Esophagus mucosa (tissue), 1 donor: ENCODE measurements at places on chromosomes 6 and 20. TPM values are rescaled to one million over a fixed set of nuclear protein-coding genes. Genes with fewer than 3 reads are reported as not detected.
A peak's percentile ranks its signal among the peaks of the same experiment; 100 is the strongest.

DNA sequence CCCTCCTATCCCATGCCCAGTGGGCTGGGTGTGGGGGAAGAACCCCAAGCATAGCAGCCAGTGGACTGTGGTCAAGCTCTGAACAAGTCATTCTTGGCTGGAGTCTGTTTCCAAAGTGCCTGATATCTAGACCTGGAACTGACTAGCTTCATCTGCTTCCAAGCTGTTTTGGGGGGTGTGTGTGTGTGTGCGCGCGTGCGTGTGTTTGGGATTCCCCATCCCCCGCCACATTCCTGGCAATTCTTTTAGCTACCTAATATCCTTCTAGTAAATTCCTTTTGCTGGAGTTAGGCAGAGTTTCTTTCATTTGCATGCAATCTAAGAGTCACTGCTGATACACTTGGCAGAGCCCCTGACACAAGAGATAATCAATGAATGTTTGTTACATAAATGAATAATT, 7.8 kb downstream of the PAK5 start:
- no peak for ATAC-seq

DNA sequence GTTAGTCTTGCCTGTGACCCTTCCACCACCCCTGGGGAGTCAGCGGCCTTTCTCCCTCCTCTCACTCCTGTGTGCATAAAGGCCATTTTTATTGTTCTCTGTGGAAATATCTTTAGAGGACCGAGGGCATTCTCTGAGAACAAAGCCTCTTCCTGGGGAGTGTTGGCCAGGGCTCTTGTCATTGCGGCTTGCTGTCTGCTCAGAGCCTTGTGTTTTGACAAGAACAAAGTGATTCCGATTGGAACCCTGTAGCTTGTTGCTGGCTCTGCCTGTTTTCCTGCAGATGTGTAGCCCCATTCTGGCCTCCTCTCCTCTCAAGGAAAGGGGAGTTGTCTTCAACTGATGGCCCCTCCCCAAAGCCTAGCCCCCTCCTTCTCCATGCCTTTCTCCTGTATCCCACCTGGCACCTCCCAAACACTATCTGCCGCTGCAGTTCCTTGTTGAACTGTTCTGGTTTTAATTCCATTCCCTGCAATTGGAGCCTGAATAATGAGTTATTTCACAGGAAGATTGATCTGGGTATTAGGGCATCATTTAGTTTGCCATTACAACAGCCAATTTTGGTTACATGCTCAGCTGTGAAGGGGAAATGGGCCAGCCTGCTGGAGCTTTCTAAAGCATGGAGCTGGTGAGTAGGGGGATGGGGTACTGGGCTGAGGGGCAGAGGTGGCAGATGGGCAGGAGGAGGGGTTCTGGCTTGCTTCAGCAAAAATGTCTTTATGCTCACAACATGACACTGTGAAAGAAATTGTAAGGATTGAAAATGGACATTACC, 252.5 kb downstream of the LRFN2 start:
- ATAC-seq = no peak

GRCh38 chr6:6629402-6629801, 40.9 kb downstream of the LY86 start:
- no peak for ATAC-seq

DNA sequence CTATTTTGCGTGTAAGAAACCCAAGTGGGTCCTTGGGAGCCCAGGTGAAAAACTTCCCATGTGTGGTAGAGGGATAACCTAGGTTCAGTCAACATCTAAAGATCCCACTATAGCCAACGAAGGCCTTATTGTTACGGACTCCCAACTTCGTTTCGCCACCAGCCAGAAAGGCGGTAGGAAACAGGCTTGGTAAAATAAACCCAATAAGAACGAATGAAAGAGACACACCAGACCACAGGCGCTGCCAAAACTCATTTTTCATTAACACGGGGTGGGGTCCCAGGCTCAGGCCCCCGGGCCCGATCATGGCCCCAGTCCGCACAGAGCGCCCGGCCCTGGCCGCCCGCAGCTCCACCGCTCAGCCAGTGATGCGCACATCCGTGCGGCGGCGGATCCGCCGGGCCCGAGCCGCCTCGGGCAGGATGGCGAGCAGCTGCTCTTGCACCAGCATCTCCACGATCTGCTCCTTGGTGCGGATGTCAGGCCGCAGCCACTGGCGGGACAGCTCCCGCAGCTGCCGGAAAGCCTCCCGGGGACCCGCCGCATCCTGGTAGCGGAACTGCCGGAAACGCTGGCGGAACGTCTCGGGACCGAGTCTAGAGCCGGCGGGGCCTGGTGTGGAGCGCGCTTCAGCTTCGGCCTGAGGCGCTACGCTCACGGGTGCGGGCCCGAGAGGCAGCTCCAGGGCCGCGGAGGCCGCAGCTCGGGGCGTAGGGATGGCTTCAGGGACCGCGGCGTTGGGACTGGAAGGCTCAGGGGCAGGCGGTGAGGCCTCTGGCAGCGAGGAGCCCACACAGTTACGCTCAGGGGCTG, 709 bp downstream of the SCAND1 start:
- ATAC-seq = peak; percentile 45

DNA sequence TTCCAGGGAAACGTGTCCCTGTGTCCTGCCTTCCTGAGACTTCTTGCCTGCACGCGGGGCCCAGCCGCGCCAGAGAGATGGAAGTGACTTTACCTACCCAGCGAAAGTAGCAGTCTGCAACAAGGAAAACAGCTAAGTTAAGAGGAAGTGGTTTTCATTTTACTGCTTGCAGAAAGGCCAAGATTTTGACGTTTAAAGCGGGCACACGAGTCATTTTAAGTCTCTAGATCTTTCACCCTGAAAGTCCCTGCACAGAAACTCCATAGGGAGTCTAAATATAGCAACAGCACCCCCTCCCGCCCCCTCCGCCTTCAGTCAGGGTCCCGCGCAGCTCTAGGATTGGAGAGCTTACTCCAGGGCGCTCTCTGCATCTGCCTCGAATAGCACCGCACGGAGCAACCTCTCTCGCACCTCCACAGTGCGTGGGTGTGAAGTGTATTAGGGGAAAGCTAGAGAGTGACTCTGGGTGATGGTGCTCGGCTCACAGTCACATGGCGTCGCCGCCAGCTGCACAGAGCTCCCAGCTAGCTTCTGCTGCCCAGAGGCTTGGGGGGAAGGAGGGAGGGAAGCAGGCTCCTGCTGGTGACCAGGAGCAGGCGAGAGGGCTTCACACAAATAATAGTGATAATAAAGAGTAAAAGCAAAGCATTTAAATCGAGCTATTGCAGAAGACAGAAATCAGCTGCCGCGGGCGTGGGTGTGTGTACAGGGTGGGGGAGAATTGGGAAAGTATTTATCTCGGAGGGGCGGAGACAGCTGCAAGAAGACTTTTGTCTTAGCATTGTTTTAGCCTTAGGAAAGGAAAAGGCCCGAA, 1.8 kb upstream of the KCNQ5 start:
- peak; percentile 42 for ATAC-seq

DNA sequence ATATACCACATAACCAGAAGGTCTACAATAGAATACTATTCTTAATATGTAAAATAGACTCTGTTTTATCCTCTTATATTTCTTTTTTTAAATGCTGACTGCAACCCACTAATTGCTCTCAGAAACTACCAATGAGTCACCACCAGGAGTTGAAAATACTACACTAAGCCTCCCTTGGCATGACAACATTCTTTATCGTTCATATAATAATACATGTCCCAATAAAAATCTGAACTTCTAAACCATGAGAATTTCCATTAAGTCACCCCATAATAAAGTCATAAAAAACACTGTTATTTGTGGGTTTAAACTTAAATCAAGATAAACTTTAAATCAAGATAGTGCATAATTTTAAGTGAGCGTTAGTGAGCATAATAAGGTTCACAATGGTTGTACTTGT, 4.2 kb downstream of the HACE1 start:
- ATAC-seq = no peak

DNA sequence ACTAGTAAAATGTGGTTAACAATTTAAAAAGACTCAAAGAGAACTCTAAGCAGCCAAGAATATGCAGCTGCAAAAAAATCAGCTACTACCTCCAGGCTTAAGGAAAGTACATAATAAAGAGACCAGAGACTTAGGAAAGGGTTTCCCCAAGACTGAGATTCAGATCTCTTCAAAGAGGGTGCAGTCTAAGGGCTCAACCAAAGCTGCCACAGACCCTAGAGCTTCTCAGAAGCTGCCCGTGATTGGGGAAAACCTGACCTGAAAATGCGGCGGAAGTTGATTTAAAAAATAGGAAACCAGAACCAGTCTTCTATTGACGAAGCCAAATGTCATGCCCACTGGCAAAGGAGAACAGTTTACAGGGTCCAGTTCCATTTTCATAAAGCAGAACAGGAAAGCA, 516.8 kb upstream of the MARCKS start:
- no peak for ATAC-seq

DNA sequence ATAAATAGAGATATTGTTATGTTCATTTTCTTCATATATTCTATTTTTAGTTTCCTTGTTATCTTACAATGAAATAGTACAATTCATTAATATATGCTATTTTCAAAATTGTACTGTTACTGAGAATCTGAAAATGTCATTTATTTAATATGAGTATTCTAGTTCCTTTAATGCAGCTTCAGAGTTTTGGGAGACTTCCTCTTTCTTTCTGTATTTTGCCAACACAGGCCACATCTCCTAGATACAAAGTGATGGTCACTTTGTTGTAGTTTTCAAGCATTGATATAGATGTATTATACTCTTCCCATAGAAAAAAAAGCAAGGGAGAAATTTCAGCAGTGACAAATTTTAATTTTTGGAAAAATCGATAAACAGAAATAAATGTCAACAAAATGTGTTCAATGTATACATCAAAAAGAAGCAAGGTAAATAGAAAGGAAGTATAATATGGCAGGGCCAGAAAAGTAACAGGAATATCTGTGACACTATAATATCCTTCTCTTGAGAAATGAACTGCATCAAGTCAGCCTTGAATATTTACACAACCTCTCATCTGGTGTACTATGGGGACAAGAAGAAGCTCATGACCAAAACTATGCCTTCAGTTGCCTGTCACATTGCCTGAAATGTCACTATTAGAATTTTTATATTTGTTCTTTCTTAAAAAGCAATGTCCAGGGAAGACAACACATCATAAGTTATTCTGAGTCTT, 396.0 kb downstream of the TBC1D32 start:
- ATAC-seq = no peak

GRCh38 chr6:150266309-150266708, 102.5 kb upstream of the IYD start:
- ATAC-seq = no peak

APCDD1L gene
- total RNA-seq = 0.16 TPM

GRCh38 chr6:166433096-166433495, 50.4 kb upstream of the MPC1 start:
- ATAC-seq = no peak

DNA sequence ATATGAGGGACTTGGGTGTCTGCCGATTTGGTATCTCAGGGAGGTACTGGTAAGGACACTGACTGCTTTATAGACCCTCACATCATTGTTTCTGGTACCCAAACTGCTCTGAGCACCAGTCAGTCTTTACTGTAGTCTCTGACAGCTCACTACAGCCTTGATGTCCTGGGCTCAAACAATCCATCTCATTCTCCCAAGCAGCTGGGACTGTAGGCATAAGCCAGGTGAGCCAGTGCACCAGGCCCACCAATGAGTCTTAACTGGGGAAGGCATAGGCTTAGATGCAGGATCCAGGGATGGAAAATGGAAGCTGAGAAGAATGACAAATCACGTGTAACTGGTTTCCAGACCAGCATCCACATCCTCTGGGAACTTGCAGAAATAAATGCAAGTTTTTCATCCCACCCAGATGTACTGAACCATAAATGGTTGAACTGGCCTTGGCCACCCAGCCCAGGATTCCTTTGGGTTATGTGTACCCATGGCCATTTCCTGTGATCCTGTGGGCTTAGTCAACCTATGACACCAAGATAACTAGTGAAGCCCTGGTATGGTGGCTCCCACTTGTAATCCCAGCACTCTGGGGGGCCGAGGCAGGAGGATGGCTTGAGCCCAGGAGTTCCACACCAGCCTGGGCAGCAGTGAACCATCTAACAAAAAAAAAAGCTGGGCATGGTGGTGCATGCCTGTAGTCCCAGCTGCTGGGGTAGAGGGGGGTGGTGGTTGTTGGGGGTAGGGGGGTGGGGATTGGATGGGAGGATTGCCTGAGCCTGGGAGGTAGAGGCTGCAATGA, 5.8 kb downstream of the TUBB start:
- no peak for ATAC-seq

GRCh38 chr6:14344486-14344885, 226.9 kb downstream of the CD83 start:
- no peak for ATAC-seq

DNA sequence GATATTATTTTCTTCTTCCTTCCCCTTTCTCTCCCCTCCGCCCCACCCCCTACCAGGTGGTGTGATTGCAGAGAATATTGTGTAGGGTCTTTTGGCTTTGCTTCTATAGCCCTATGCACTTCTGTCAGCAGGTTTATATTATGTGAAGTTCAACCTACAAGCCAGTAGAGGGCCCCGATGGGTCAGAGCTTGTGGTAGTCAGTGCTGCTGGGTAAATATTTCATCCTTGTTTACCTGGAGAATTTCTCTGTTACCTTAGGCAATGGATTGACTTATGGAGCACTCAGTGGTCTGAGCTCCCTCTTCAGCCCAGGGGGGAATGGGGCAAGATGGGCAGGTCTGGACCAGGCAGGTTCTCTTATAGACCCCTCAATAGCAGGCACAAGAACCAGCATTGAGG, 720.9 kb downstream of the GRIK2 start:
- no peak for ATAC-seq

DNA sequence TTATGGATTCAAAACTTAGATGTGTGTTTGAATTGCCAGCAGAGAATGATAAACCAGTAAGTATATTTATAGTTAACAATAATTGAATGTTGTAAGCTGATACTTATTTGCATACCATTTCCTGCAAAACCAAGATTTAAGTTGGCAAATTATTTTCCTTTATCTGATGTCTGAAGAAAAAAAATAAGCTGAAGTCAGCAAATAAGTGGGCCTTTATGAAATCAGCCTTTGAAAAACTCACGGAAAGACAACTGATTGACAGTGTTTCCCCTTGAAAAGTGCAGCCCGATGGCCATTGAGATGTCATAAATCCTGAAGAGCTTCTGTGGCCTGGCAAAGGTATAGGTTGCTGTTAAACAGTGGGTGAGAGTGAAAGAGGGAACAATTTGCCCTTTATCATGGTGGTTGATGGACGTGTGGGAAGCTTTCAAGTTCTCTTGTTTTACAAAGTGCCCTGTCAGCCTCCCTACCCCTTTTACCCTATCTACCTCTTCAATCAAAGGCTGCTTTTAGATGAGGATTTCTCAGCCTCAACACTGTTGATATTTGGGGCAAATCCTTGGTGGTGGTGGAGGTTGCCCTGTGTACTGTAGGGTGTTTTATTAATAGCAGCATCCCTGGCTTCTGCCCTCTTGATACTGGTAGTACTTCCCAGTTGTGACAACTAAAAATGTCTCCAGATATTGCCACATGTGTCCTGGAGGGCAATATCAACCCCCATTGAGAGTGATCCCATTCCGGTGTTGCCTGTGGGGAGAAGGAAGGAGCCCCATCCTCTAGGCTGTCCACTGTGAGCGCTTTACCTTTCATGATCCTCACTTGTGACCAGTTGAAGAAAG, 50.2 kb downstream of the VAPB start:
- ATAC-seq = no peak
